Fibroblast of upper back skin (primary cell): ENCODE measurements at places on chromosomes 2 and 18.
A peak's percentile ranks its signal among the peaks of the same experiment; 100 is the strongest.

- DNase-seq, result no peak
These were observed 45.4 kb upstream of the PAPOLG start for GRCh38 chr2:60710707-60711106.

GRCh38 chr2:235235977-235236767 lies 257.7 kb upstream of the AGAP1 start:
- DNase-seq, result no peak

GRCh38 chr2:202084265-202084664 lies 11.2 kb downstream of the KIAA2012 start:
- peak; percentile 43 for DNase-seq

DNA sequence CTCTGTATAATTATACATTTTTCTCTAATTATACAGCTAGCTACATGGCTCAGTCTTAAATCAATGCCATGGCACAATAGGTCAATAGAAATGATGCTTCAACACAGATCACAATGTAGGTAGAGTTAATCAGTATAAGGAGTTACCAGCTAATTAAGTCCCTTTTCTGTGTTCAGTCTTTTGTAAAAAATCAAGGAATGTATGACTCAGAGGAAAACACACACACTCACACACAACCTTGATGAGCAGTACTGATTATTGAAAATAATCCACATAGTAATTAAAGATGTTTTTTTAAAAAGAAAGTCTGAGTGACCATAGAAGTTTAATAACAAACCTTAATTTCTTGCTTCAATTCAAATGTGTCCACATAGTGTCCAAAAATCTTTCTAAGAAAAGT lies 691.3 kb downstream of the LRP1B start:
- DNase-seq, result no peak

DNA sequence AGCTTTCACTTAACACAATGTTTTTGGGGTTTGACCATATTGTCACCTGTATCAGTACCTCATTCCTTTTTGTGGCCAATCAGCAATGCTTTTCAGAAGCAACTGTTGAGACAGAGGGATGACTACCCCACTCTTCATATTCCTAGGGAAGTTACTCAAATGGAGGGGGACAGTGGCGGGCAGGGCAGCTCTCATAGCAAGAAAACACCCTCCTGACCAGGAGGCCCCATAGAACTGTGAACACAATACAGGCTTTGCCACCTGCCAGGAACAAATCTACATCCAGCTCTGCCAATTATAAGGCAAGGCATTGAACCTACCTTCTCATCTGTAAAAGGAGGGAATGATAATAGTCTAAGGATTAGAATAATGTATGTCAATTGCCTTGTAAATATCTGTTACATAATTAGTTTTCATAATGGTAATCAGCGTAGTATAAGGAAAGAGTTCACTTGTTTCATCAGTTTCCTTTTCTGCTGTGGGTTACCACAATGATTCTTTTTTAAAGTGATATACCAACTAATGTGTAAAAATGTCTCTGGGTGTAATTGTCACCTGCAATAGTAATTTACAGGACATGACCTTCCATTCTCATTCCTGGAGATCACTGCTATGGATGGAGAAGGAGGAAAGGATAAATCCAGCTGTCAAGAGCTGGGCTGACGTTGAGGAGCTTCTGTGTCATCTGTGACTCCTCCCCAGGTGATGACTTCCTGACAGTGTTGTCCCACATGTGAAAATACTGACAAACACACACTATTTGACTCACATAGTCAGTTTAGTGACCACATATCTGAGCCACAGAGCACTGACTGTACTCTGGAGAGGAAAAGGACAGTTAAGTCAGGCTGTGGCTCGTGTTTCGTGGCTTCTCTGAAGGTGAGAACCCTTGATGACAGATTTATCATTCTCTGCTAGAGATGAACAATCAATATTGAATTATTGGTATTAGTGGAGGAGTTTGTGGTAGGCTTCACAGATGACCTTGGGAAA lies 13.5 kb downstream of the ALPK2 start:
- DNase-seq, result no peak

- no peak for DNase-seq
These were observed 368.7 kb upstream of the RAB6C start for GRCh38 chr2:129610766-129611165.

GRCh38 chr2:36584148-36584794 lies 13.7 kb downstream of the FEZ2 start:
- DNase-seq, result no peak

DNA sequence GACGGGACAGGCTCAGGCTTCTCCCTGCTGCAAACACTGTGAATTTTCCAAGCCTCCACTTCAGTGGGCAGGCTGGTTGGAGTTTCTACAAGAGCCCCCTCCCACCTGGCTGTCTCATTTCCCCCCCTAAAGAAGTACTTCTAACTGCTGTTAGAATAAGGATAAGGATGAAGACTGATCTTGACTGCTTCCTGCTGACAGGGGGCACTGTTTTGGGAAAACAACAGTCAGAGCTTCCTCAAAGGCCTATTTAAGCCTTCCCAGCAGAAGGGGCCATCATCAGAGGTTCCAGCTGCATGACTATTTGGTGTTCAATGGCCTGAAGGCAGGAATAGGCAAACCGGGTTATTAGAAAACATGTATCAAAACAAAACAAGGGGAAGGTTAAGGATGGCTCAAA lies 1162.8 kb downstream of the DSC3 start:
- no peak for DNase-seq

DNA sequence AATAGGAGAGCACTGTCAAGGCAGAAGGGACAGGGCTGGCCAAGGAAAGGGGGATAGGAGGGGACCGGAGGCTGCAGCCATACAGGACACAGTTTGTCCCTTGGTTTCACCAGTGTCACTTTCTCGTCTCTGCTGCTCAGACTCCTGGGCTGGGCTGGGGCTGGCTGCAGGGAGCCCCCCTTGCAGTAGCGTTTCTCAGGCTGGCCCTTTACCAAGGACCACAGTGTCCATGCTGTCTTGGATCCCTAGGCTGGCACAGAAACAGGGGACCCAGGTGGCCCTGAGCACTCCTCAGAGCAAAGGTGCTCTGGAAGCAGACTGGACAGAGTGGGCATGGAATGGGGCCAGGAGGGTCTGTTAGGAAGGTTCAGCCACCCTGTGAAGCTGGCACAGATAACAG lies 34.8 kb downstream of the ATOH8 start:
- no peak for DNase-seq

DNA sequence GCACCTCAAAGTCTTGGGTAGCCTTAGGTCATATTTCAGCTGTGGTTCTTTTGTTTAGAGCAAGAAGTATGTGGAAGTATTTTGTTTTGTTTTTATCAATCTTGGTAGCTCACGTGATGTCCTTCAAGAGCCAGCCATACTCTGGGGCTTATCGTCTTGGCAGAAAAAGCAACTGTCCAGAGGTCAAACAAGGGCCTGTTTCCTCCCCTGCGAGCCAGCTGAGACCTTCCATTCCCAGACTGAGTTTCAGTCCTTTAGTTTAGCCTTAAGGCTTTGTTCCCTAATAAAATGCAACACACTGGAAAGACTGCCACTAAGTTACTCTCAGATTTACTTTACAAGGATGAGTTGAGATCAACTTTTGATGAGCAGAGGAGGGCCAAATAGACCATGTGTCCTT lies 63.5 kb downstream of the TXNL1 start:
- no peak for DNase-seq

- no peak for DNase-seq
These were observed 39.8 kb downstream of the TMEM18 start for GRCh38 chr2:637406-637776.

DNA sequence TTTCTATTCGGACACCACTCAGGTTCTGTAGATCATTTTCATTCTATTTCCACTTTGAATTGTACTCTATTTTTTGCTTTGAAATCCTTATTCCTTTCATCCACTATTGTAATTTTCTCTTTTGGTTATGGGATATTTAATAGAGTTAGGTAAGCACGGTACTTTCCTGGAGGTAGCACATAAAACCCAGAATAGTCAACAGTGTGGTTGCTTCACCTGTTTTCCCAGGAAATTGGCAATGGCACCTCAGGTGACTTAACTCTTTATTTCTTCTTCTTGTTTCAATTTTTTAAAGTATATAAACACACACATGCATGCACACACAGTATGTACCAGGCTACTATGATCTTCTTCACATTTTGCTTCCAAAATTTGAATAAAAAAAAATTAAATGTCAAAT lies 682.0 kb upstream of the TMEFF2 start:
- no peak for DNase-seq

- peak; percentile 47 for DNase-seq
These were observed 209.2 kb upstream of the DCC start for GRCh38 chr18:52130624-52131301.

DNA sequence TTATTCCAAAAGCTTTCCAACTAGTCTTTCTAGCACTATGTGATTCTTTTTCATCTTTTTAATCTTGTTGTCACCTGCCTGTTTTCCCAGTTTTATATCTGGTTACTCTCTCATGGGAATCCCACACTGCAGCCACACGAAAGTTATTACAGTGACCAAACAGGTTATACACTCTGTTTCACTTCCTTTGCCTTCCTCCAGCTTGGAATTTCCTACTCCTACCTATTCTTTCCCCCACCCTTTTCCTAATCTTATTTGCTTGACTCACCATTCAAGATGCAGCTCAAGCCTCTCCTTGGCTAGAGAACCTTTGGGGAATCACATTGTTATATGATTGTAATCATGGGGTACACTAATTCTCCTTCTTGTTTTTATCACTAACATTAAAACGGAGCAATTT lies 13.4 kb upstream of the TLK1 start:
- DNase-seq, result no peak

DNA sequence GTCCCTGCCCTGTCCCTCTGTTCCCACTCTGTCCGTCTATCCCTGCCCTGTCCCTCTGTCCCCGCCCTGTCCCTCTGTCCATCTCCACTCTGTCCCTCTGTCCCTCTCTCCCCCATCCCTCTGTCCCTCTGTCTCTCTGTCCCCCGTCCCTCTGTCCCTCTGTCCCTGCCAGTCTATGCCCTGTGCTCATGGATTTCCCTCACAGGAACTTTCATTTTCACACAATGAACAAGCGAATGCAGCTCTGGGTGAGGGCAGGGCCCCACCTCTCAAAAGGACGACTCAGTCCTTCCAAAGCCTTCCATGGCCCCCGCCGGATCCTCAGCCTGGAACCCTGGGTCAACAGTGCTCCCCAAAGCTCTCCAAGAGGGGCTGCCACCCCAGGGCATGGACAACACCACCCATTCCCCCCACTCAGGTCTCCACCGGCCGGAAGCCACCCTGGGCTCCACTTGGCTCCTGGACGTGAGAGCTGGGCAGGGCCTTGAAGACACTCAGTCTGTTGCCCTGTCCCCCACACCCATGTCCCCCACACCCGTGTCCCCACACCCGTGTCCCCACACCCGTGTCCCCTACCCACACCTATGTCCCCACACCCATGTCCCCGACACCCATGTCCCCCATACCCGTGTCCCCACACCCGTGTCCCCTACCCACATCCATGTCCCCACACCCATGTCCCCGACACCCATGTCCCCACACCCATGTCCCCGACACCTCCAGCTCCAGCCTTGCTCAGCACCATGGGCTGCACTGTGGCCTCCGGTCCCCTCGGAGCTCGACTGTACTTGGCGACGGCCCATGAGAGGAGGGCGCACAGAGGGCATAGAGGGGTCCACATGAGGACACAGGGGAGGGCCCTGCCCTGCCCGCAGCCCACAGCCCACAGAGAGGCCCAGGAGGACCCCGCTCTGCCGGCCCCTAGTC lies 156.0 kb downstream of the PXDN start:
- no peak for DNase-seq

- no peak for DNase-seq
These were observed 58.4 kb upstream of the REL start for GRCh38 chr2:60822987-60823386.

- peak; percentile 61 for DNase-seq
These were observed 80.0 kb downstream of the EXOC6B start for GRCh38 chr2:72745679-72746368.

DNA sequence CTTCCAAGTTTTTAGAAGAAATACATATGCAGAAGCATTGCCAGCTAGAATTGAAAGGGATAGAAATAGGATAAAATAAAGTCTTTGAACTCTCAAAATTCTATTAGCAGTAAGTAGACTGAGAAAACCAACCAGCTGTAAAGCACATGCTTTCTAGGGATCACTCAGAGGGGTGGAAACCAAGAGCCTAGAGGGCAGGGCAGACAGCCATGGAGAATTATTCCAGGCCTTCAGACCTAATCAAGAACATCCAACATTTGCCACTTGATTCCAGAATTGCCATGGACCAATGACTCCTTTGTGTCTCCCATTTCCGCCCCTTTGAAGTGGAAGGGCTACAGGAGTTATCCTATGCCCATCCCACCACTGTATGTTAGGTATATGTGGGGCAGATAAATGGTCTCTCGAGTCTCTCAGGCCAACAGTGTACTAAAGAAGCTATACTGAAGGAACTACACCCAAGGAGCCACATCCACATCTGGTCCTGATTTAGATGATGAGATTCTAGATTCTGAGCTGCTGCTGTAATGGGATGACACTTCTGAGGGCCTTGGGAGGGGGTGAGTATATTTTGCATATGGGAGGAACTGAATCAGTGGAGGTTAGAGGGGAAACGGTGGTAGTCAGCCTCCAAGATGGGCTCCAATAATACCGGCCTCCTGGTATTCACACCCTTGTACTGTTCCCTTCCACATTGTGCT lies 4.0 kb downstream of the FARSB start:
- peak; percentile 84 for DNase-seq

DNA sequence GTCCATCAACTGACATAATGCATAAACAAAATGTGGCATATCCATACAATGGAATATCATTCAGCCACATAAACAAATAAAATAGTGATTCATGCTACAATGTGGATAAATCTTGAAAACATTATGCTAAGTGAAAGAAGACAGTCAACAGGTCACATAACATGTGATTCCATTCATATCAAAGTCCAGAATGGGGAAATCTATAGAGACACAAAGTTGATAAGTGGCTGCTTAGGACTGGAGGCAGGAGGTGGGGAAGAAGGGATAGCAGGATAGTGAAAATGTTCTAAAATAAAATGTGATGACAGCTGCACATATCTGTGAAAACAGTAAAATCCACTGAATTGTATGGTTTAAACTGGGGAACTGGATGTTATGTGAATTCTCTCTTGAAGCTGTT lies 18.7 kb downstream of the CFAP53 start:
- DNase-seq, result no peak

DNA sequence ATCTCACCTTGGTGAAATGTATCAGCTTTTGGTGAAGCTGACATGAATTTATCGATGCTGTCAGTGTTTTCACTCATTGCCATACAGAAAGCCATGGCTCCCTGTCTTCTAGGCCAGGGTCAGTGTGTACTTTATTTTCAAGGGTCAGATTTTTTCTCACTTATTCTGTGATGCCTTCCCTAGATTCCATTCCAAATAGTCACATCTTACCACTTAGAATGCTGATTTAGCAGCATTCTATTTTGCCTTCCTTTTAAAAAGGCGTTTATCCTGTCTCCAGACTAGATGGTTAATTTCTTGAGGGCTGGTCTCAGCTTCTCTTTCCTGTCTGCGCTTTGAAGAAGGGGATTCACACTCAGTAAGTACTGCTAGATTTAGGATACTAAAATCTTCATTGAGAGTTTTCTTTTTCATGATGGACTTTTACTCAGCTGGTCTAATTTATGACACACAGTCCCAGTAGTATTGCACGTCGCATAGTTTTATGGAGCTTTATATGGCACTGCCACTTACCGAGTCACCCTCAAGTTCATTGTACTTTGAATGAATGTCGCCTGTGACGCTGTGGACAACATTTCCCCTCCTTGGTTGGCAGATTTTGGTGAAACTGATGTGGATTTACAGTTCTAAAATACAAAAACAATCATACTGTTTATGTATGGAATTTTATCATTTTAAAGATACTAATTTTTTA lies 194.0 kb downstream of the ZNF407 start:
- no peak for DNase-seq
